Esophagus squamous epithelium (tissue), 5 donors: ENCODE measurements at places on chromosomes 2 and 18.

GRCh38 chr18:34330308-34330707 is 105.6 kb upstream of the NOL4 start:
- DNase-seq: no peak

DNA sequence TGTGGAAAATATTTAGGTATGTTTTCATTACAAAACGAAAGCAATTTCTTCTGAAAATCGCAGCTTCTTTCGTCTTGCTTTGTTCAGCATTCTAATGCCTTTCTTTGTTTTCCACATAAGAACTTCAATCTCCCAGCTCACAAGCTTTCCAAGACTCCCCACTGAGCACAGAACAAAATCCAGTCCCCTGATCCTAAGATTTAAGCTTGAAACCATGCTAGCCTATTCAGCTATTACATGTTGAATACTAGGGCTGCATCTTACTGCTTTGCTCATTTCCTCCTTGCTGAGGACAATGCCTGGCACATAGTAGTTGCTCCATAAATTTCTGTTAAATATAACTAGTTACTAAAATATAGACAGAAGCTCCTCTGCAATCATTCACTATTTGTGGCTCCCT is 160.6 kb downstream of the GALNT3 start:
- no peak for DNase-seq

GRCh38 chr18:23141104-23141999 is 6.1 kb downstream of the CABLES1 start:
- no peak for DNase-seq

GRCh38 chr2:148957023-148957422 is 81.5 kb upstream of the LYPD6B start:
- no peak for DNase-seq

GRCh38 chr2:187976986-187977333 is 314.7 kb upstream of the GULP1 start:
- no peak for DNase-seq

- no peak for DNase-seq
Measured at GRCh38 chr2:168997118-168997521, 34.0 kb downstream of the ABCB11 start.

DNA sequence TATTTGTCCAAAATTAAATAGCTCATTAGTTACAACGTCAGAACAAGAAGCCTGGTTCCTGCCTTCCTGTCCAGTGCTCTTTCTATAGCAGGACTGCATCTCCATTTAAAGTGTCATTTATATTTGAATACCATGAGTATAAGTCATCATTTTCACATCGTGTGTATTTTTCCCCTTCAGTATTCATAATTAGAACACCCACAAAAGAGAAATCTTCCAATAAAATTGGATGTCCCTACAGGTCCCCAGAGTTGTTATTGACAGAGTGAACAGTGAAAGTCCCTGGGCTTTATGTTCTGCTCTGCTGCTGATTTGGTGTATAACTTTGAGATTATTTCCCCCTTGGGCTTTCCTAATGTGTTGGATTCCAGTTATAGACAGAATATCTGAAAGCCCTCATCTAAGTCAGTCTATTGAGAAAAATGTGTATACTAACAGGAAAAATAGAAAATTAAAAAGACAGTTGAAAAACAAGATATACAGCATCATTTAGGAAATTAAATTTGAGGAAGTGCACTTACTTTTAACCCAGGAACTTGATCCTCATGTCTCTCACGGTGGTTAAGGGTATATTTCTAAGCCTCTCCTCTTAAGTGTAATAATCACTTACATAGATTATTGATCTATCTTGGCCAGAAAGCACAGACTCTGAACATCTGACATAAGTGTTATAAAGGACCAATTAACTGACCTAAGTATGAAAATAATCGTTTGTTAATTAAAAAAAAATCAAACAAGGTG is 15.2 kb upstream of the REV1 start:
- no peak for DNase-seq

DNA sequence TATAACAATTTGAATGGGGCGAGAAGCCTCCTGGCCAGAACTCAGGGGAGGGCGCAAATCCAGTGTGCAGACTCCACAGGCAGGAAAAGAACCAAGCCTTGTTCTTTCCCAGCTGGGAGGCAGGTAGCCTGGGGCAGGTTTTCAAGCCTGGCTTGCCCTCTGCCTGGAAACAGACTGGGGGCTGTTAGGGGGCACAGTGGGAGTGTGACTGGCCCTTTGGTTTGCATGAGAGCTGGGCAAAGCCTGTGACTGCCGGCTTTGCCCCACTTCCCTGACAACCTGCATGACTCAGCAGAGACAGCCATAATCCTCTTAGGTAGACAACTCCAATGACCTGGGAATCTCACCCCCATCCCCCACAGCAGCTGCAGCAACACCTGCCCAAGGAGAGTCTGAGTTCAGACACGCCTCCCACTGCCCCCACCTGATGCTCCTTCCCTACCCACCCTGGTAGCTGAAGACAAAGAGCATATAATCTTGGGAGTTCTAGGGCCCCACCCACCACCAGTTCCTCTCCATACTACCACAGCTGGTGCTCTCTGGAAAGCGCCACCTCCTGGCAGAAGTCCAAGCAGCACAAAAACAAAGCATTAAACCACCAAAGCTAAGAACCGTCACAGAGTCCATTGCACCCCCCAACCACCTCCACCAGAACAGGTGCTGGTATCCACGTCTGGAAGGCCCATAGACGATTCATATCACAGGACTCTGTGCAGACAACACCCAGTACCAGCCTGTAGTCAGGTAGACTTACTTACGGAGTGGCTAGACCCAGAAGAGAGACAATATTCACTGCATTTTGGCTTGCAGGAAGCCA is 402.5 kb downstream of the STK39 start:
- no peak for DNase-seq

GRCh38 chr2:211946960-211947359 is 591.6 kb downstream of the ERBB4 start:
- DNase-seq: no peak

DNA sequence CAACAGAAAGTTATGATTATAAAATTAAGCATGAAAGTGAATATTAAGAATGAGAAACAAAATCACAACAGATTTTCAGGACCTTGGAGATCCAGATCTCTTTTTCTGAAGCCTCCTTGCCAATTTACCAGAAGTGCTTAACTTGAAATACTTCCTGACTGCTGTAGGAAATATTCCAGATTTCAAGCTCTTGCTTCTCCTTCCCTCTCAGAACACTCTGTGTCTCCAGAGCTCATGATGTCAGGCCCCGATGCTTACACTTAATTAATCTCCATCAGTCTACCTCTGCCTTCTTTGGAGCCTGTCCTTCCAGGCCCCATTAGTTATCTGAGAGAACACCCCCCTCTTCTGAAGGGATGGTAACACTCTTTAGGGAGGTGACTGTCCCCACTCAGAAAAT is 20.7 kb upstream of the NT5C1B start:
- no peak for DNase-seq

GRCh38 chr2:45169339-45170190 is 160.3 kb upstream of the SIX2 start:
- no peak for DNase-seq
